ENCODE measurements at places on chromosomes 6 and 20. TPM values are rescaled to one million over a fixed set of nuclear protein-coding genes. Genes with fewer than 3 reads are reported as not detected.

The MLIP gene
- 0.29 TPM for total RNA-seq

The MYLK4 gene
- 0.61 TPM for total RNA-seq

The SLC2A10 gene
- 13.1 TPM for total RNA-seq

The FAM209B gene
- 0.51 TPM for total RNA-seq

The ACOT8 gene
- 14.9 TPM for total RNA-seq

The LHFPL5 gene
- not detected for total RNA-seq

The OR2H1 gene
- not detected for total RNA-seq

The CPNE5 gene
- total RNA-seq: 2.8 TPM

DNA sequence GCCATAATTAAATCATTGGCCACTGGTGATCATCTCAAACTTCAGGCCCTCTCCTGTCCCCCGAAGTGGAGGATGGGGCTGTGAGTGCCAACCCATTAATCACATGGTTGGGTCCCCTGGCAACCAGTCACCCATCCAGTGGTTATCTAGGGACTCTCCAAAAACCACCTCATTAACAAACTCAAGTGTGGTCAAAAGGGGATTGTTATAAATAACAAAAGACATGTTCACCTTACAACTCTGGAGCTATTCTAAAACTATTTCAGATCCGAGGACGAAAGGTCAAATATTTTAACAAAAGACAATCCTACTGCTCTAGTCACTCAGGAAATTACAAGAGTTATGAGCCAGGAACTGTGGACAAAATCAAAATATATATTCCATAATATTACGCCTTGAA lies 95.5 kb upstream of the PRND start:
- DNase-seq: no peak

- no peak for DNase-seq
Observed at GRCh38 chr20:9503526-9504245, 10.7 kb upstream of the LAMP5 start.

- DNase-seq: no peak
Observed at GRCh38 chr6:156808287-156808686, 31.1 kb downstream of the ARID1B start.

DNA sequence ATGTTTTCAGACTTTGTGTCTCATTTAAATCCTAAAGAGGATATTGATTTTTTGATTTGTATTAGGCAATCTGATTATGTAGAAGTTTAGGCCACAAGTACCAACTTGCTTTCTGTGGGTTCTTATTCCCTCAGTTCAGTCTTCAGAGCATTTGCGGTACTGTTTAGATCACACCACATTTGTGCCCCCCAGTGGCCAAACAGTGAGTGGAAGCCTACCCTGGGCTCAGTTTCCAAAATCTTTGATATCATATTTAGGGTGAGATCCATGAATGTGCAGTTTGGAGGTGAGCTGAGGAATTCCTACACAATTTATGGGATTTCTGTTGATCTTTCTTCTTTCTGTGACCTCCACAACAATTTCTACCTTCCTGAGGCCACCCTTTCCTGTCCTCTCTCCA lies 92.3 kb upstream of the FUT9 start:
- DNase-seq: no peak

GRCh38 chr20:37408302-37409193 lies 62.6 kb downstream of the SRC start:
- no peak for DNase-seq

DNA sequence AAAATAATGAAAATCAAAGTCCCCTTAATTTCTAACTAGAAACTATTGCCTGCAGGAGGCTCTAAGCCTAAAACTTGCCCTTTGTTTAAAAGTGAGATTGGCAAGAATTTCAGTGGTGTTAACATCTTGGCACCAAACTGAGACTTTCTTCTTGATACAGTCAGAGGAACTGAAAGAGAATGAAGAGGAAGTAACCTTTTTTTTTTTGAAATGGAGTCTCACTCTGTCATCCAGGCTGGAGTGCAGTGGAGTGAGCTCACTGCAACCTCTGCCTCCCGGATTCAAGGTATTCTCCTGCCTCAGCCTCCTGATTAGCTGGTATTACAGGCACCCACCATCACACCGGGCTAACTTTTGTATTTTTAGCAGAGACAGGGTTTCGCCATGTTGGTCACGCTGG lies 3.6 kb downstream of the DOP1A start:
- no peak for DNase-seq

DNA sequence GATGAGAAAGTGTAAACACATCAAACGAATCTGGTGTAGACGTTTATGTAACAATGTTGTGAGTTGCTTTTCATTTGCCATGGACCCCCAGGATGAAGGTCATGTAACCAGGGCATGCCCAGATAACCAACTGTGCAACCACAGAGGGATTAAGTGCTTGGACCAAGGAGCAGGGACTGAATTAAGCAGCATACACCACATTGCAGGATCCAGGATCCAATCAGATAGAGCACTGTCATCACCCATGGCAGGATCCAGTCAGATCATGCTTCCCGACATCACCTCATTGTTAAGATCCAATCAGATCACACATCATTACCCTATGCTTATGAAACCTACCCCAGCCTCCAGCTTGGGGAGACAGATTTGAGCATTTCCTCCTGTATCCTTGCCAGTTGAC lies 74.3 kb upstream of the RCAN2 start:
- no peak for DNase-seq

DNA sequence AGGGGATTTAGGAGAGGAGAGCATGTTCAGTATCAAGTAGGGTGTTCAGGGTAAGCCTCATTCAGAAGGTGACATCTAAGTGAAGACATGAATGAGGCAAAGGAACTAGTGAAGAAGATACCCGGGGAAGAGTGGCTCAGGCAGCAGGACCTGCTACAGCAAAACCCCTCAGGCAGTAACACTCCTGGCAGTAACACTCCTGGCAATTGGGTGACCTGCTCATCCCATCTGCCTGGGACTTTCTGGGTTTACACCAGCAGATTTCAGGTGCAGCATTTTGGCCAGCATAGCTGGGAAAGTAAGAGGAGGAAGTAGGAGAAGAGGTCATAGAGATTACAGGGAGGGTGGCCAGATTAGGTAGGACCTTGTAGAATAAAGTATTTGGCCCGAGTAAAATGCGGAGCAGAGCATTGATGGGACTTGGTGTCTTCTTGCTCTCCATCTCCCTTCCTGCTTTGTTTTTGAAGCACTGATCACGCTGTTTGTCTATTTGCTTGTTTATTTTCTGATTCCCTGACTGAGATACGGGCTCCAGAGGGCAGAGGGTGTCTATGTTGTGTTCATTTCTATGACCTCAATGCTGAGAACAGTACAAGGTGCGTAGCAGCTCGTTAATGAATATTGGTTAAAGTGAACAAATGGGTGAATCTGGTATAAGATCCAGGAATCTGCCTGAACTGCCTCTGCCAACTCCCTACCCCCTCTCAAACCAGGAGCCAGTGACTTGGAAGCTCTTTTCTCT lies 88.3 kb downstream of the IYD start:
- no peak for DNase-seq

DNA sequence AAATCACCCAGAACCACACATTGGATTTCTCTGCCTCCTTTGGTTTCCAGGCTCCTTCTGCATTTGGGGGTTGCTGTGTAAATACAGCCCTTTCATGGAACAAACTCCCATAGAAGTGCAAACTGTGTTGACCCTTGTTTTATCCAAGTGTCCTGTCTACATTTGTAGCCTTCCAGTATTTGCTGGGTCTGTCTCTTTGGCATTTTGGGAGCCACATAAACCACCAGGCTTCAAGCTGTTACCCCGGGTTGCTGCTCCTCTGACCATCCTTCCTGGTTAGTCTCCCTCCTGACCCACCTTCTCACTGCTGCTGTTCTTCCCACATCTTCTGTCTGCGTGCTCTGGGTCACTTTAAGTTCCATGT lies 7.6 kb upstream of the MTHFD1L start:
- DNase-seq: no peak

- no peak for DNase-seq
Observed at GRCh38 chr6:157634546-157634945, 188.5 kb upstream of the SNX9 start.

- DNase-seq: no peak
Observed at GRCh38 chr6:190596-191395, 101.5 kb upstream of the DUSP22 start.

DNA sequence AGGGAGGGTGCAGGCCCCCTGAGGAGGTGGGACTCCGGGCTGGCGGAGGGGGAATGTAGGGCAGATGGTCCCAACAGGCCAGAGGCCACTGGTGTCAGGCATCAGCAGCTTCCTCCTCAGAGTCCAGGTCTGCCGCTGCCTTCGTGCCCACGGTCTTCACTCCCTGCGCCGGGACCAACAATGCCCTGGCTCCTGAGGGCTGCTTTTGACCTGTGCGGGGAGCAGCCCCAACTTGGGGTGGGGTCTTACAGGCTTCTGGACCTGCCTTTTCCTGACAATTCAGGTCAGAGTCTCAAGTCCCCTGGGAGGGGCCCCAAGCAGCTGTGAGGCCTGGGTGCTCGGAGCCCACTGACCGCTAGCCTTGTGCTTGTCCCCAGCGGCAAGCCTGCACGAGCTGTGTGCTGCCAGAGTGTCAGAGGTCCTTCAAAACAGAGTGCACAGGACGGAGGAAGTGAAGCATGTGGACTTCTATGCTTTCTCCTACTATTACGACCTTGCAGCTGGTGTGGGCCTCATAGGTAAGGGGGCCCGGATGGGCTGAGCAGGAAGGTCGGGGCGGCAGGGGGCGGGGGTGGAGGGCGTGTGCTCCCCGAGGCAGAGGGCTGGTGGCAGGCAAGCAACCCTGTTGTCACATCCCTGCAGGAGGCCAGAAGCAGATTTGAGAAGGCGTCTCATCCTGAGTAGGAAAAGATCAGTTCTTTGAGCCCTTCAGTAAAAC lies 25.3 kb upstream of the PYGB start:
- peak; percentile 80 for DNase-seq

DNA sequence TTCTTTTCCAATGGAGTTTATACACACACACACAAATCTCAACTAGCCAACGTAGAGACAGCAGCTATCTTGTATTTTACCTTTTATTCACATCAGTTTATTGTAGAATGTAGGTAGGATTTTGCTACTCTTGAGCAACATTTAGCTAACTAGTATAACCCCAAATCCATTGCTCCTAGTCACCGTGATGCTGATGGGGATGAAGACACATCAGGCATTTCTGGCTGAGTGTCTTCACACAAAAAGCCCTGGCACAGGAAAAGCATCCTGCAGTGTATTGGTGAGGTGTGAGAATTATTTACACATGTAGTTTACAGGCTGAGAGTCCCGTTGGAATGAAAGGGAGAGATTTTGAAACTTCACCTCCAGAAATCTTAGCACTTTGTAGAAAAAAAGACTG lies 65.9 kb upstream of the FBXL4 start:
- DNase-seq: no peak

GRCh38 chr6:24683297-24684296 lies 16.7 kb downstream of the ACOT13 start:
- DNase-seq: no peak

DNA sequence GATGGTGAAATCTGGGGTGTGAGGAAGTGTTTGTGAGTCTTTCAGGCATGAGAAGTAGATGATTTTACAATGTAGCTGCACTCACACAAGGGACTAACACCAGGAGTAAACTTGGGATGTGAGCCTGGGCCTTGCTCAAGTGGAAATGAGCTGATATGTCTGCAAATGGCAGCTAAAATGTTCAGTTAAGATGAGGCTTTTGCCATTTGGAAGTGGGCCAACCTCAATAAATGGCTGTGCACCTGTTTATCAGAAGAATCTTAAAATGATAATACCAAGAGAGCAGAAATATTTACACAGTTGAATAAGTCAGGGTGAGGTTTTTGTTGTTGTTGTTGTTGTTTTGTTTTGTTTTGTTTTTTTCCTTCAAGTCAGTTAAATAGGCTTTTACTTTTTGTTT lies 25.7 kb upstream of the KLHL31 start:
- no peak for DNase-seq

- DNase-seq: no peak
Observed at GRCh38 chr20:891058-891705, 25.0 kb downstream of the ANGPT4 start.

- DNase-seq: no peak
Observed at GRCh38 chr6:140766999-140767398, 1365.7 kb upstream of the GJE1 start.

DNA sequence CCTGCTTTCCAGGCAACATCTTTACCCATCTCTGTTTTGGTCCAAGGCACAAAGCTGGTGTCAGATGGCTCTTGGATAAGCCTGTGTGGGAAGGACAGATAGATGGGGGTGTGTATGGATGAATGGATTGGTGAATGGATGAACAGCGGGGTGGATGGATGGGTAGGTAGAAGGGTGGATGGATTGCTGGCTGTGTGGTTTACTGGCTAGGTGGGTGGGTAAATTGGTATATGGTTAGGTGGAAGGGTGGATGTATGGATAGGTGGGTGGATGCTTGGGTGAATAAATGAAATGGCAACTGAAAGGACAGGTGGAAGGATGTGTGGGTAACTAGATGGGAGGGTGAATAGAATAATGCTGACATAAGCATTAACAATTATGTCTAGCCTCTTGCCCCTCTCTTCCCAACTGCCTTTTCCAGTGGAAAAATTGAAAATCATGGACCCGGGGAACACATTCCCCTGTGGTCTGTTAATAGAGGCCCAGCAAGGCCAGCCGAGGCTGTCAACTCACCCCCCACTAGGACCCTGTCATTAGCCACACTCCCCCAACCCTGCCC lies 43.8 kb upstream of the RSPO4 start:
- no peak for DNase-seq

DNA sequence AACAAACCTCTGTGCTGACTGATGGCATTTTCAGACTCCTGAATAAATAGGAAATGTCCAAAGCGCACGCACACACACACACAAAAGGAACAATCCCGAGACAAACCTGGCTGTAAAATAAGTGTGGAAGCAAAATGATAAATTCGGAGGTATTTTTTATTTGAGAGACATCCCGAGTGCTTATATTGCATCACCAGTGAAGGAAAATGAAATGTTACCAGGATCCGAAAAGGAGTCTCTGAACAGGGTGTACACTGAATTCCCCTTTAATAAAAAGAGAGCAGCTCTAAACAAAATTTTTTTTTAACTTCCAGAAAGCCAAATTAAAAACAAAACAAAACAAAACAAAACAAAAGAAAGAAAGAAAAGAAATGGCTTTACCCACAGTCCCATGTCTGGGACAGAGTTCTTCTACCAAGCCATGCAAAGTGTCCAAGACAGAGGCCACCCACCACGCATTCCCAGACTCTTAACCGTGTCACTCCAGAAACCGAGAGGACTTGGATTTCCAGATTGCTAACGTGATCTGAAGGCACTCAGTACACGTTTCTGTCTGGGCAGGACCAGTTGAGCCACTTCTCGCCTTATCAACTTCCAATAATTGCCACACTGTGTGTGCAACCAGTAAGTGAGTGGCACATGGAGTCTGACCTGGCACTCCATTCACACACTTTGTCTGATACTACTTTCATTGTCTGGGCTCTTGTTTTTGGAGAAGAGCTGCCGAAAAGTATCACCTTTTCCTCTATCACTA lies 817 bp downstream of the ME1 start:
- DNase-seq: no peak

Data from mesenteric fat pad (tissue), 1 donor.